ENCODE measurements at places on chromosomes 11 and 22.

DNA sequence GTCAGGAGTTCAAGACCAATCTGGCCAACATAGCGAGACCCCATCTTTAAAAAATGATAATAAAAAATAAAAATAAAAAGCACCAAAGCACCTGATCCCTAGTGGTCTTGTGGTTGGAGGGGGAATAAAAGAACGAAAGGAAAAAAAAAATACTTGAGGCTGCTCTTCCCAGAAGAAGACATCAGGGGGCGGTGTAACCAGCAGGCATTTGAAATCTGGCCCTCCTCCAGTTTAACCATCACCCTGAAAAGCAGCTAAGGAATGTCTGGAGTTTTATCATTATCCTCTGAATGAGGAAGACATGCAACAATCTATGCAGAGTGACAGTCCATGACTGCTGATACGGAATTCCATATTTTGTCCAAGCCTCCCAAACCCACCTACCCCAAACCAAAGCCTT is 5.6 kb upstream of the KCTD17 start:
- no peak for DNase-seq

DNA sequence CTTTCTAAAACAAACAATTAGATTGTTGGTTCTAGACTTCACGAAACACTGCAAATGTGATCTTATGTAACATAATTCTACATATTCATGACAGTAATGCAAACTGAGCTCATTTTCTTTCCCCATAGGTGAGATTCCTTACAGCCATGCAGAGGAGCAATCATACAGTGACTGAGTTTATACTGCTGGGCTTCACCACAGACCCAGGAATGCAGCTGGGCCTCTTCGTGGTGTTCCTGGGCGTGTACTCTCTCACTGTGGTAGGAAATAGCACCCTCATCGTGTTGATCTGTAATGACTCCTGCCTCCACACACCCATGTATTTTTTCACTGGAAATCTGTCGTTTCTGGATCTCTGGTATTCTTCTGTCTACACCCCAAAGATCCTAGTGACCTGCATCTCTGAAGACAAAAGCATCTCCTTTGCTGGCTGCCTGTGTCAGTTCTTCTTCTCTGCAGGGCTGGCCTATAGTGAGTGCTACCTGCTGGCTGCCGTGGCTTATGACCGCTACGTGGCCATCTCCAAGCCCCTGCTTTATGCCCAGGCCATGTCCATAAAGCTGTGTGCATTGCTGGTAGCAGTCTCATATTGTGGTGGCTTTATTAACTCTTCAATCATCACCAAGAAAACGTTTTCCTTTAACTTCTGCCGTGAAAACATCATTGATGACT is 1.5 kb downstream of the OR9G1 start:
- no peak for DNase-seq

DNA sequence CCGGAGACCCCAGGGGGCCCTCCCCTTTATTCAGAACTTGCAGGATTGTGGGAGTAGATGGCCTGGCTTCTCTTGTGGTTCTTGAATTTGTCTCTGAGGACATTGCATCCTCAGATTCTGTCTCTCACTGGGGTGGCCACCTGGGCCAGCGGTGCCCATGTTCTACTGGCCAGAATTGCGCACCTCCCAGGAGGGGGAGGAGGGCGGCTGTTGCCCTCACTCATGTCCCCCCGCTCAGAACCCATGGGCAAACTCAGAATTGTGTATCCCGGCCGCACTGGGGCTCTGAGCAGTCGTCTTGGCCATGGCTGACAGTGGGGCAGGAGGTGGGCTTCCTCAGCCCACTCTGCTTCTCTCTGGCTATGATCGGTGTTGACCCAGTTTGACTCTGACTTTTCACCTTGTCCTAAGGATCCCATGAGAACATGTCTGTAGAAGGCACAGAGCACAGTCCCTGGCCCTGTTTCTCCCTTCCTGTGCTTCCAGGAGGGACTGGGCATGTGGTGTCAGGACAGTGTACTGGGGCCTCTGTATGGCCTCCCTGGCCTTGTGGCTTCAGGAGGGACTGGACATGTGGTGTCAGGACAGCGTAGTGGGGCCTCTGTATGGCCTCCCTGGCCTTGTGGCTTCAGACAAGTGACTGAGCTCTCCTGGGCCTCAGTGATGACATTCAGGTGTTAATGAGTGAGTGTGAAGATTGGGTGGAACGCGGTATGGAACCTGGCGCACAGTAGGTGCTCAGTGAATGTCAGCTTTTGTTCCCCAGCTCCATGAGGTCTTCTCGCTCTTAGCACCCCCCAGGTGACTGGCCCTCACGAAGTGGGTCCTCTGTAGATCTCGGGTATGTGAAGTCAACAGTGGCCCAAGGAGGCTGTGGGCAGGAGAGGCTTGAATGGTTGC is 99.3 kb downstream of the TBC1D22A start:
- DNase-seq = no peak

- DNase-seq = no peak
Observed at GRCh38 chr22:39469681-39470450, 13.1 kb downstream of the MGAT3 start.

DNA sequence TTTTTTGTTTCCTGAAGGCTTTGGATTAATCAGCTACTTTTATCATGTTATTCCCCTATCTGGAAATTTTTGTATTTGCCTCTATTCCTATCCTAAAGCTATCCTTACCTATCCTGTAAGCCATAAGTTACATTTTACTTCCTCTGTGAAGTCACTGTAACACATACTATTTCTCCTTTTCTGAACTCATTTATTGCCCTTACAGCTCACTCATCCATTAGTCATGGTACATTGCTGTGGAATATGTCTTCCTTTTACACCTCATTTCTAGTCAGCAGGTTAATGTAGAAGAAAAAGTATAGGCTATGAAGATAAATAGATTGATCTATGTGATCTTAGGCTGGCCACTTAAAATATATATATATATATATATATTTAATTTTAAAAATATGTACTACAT is 28.0 kb downstream of the SWAP70 start:
- DNase-seq = no peak

DNA sequence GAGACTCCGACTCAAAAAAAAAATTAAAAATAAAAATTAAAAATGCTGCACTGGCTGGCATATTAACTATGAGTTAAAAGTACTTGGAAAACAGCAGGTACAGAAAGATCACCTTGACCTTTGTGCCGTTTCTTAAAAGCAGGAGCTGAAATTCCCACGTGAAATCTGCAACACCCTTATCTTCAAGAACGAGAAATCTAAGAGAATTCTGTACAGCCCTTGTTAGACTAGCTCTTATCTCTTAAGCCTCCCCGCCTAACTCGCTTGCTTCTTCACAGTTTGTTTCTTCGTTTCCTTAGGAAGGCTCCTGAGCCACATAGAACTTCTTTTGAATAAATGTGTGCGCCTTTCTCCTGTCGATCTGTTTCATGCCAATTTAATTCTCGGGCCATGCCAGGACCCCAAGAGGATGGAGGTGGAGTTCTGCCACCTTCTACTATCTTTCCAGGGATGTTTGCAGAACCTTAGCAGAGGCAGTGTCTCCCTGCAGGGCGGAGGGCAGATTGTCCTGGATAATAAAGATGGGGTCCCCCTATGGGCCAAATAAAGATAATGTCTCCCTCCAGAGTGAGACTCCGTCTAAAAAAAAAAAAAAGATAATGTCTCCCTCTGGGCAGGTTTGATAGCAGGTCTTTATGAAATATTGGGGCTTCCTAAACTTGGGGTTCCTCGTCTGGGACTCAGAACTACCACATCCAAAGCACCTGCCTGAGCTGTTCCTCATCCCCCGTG is 27.4 kb upstream of the SYT8 start:
- DNase-seq = no peak

DNA sequence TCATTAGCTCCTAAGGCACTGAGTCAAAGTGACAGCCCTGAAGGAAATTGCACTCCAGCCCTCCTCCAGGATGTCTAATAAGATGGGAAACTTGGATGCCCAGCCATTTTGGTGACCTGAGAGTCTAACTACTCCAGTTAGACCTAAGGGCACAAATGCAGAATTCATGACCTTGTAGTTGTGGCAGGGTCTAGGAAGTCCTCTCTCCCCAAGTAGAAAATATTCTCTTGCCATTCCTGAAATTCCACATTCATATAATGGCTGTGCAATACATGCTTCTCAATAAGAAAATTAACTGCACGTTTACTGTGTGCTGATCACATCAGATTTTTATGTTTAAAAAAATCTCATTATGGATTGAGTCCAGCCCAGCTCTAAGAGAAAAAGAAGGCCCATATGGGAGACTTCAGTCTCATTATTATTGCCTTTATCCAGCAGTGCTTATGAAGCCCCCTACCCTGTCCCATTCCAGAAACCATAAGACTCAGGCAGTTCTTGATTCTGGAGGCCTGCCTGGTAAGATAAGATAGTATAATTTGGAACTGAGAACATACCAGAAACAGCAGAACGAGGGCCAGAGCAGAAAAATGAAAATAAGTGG is 133.7 kb upstream of the LDLRAD3 start:
- no peak for DNase-seq

- DNase-seq = no peak
Observed at GRCh38 chr11:83613767-83614121, 327.6 kb upstream of the CCDC90B start.

DNA sequence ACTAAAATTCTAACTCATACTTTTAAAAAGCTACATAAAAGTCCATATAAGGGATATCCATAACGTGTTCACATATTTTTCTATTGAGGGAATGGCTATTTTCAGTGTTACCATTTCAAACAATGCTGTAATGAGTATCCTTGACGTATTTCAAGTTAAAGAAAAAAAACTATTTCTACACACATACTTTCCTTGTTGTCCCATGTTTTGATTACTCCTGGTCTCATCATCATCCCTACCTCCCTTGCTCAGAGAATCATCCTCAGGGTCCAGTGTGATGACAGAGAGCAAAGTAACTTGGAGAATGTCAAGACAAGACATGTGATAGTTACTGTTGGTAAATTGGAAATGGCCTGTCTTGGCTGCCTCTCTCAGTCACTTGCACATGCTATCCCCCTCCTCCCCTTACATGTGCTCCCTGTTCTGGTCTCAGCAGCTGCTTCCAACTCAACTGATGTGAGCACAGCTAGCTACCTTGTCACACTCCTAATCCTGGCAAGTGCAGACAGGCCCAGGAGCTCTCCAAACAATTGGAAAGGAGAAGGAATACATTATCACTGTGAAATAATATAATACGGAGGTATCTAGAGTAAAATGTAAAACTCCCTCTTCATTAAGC is 21.8 kb downstream of the NUMA1 start:
- DNase-seq = no peak

DNA sequence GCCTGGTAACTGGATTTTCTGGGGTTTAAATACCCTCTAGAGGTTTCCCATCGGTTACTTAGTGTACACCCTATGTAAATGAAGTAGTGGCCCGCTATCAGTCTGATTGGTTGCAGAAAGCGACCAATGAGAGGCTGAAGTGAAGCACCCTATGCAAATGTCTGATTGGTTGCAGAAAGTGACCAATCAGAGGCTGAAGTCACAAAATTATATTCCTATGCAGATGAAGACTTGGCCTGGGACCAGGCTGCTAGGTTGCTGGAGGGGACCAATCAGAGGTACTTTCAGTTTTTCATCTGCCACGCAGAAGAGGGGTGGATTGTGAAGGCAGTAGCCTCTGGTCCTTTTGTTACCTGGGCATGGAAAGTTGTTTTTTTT is 134.8 kb downstream of the TBC1D22A start:
- no peak for DNase-seq

DNA sequence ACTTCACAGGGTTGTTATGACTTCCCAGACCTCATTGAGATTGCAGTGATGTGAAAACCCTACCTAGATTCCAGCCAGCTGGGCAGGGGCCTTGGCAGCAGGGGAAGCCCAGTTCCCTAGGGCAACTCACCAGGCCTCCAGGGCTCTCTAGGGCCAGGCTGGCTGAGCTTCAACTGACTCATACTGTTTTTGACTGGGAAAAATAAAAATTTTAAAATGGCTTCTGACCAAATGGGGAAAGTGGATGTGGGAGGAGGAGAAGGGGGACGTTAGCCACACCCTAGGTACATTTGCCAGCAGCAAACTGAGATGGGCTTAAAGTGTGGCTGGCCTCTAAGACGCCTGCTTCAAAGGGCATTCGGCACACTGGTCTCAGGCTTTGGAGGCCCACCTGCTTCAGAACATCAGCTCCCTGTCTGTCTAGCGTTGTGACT is 39.0 kb downstream of the BMAL1 start:
- no peak for DNase-seq

DNA sequence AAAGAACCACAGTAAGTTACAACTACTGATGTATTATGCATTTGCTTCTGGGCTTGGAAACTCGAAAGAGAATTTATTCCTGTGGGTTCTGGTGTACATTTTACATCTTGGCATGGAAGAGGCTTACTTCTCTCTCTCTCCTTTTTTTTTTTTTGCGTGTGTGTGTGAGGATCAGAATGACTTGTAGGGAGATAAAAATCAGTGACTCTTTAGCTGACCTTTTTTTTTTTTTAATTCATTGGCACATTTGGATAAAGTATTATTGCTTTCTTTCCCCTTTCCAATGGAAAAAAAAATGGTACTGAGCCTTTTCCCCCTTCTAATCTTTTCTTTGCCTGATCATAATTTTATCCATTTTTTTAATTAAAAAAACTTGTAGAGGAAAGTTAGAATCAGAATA is 43.5 kb downstream of the EXT2 start:
- no peak for DNase-seq

DNA sequence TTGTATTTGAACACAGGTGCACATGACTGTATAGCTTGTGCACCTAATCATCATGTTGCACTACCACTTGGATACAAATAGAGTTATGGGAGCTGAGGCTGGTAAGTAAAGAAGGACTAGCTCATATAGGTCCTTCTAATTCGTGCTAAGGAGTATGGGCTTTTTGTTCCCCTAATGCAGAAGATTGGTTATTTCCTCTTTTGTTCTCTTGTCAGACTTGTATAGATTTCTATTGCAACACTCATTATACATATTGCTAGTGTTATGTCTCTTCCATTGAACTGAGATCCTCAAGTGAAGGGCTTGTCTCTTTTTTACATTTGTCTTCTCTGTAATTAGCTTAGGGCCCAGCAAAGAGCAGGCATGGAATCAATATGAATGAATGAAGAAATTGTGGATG is 54.1 kb upstream of the ARHGAP20 start:
- no peak for DNase-seq

- DNase-seq = no peak
Observed at GRCh38 chr11:19627566-19627965, 85.1 kb upstream of the NAV2 start.

DNA sequence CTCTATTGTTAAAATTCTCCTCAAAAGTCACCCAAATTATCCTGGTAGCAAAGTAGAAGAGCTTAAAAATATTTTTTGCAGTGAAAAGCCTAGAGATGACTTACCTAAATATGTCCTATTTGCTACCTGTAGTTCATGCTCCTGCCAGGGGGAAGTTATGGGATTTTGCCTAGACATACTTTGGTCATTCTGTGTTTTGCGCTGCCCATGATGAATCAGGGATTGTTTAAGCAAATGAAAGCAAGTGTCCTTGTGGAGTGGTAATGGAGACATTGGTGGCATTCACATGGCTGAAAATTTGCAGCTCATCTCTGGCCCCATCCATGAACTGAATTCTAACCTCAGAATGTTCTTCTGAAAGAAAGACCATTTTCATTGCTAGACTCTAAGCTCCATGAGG is 14.6 kb upstream of the SESN3 start:
- no peak for DNase-seq

Measured in activated naive CD8-positive, alpha-beta T cell treated with anti-CD3 and anti-CD28 coated beads, Interleukin-2, amount 50 U/mL, for 16 hours (primary cell).